Activated CD4-positive, alpha-beta T cell treated with anti-CD3 and anti-CD28 coated beads, Interleukin-2, amount 10 ng/mL, durations not matched to agents 7 days and 5 days (primary cell): ENCODE measurements at places on chromosomes 4 and X. TPM values are rescaled to one million over a fixed set of nuclear protein-coding genes. Genes with fewer than 3 reads are reported as not detected.

- H3K36me3 ChIP-seq, result no peaks in the 10 kb centered on the region
- no peak for DNase-seq
- H3K4me1 ChIP-seq, result no peaks in the 10 kb centered on the region
- no peaks in the 10 kb centered on the region for H3K27me3 ChIP-seq
- H3K27ac ChIP-seq, result no peak overlapping the region
- H3K4me3 ChIP-seq, result no peak overlapping the region
Observed at GRCh38 chrX:122220644-122221373, 963.3 kb upstream of the GRIA3 start.

DNA sequence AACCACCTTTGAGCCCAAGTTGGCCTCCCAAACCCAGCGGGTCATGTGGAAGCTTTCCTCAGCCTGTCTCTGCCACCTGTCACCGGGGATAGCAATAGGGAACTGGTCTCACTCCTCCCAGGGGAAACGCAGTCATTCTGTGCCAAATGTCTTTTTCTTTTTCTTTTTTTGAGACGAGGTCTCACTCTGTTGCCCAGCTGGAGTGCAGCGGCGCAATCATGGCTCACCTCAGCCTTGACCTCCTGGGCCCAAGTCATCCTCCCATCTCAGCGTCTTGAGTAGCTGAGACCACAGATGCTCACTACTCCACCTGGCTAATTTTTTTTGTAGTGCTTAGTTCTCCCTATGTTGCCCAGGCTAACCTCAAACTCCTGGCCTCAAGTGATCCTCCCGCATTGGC lies 40.3 kb downstream of the MED28 start:
- H3K4me1 ChIP-seq, result peaks cover 8% of the 10 kb centered on the region
- no peak for DNase-seq
- no peaks in the 10 kb centered on the region for H3K36me3 ChIP-seq
- H3K4me3 ChIP-seq, result no peak overlapping the region

DNA sequence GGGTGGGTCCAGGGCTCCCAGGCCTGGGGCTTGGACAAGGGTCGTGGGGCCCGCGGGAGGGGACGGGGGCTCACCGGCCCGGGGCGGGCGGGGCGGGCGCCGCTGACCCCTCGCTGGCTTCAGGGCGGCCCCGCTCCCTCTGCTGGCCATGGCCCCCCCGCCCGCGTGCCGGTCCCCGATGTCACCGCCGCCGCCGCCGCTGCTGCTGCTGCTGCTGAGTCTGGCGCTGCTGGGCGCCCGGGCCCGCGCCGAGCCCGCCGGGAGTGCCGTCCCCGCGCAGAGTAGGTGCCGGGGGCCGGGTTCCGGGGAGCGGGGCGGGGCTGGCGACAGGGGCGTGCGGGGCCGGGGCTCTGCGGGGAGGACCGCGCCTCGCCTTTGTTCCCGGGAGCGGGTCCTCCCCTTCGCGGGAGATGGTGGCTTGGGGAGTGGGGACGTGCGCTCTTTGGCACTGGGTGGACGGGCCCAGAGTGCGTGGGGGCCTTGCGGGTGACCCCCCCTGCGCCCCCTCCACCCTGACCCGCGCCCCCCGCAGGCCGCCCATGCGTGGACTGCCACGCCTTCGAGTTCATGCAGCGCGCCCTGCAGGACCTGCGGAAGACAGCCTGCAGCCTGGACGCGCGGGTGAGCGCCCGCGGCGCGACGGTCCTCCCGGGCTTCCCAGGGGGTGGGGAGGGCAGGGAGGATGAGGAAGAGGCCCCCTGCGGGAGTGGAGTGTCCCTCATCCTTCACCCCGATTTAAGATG lies 16.8 kb upstream of the NAT8L start:
- peaks cover 1% of the 10 kb centered on the region for H3K36me3 ChIP-seq
- H3K4me3 ChIP-seq, result peak overlapping the region; percentile 76

PCYT1B gene
- total RNA-seq, result not detected

GRCh38 chr4:15893962-15894361 lies 44.6 kb downstream of the FGFBP1 start:
- H3K27me3 ChIP-seq, result peaks cover 30% of the 10 kb centered on the region
- no peaks in the 10 kb centered on the region for H3K4me1 ChIP-seq
- no peak overlapping the region for H3K4me3 ChIP-seq
- H3K27ac ChIP-seq, result no peak overlapping the region

GRCh38 chrX:78322863-78323262 lies 4.5 kb downstream of the CYSLTR1 start:
- peak overlapping the region; percentile 85 for H3K27ac ChIP-seq
- no peaks in the 10 kb centered on the region for H3K27me3 ChIP-seq
- peaks cover 31% of the 10 kb centered on the region for H3K36me3 ChIP-seq
- H3K4me1 ChIP-seq, result peaks cover 47% of the 10 kb centered on the region
- no peak for DNase-seq

PABPC1L2A gene
- total RNA-seq, result not detected
